RWPE2 (cell line): ENCODE measurements at places on chromosomes 16 and 17.

DNA sequence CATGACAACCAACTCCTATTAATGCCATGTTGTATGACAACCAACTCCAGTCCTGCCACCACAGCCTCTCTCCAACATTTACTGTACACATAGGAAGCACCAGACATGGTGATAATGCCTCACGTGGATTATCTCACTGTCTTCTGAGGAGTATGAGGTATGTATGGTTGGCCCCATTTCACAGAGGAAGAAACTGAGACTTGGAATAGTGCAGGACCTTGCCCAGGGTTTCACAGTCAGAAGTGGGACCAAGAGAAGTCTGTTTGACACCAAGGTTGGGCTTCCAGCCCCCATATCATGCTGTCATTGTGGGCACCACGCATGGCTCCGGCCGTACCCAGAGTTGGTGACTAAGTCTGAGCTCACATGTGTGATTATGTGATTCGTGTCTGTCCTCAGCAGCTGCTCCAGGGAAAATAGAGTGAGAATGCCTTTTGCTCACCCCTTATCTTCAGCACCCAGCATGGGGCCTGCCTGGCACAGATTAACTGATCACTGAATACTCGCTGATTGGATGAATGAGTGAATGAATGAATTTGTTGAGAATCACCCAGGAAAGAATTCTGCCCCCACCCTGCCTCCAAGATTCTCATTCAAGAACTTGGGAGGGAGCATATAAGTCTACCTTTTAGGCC is 204.1 kb upstream of the NLRP1 start:
- H3K27ac ChIP-seq, result no peak overlapping the region
- peaks cover 15% of the 10 kb centered on the region for H3K4me1 ChIP-seq
- no peaks in the 10 kb centered on the region for H3K27me3 ChIP-seq
- no peak overlapping the region for H3K4me3 ChIP-seq
- no peaks in the 10 kb centered on the region for H3K36me3 ChIP-seq

- H3K36me3 ChIP-seq, result peaks cover 75% of the 10 kb centered on the region
- peaks cover 25% of the 10 kb centered on the region for H3K4me1 ChIP-seq
- H3K27me3 ChIP-seq, result no peaks in the 10 kb centered on the region
Measured at GRCh38 chr17:28341516-28341915, 6.0 kb downstream of the TNFAIP1 start.

DNA sequence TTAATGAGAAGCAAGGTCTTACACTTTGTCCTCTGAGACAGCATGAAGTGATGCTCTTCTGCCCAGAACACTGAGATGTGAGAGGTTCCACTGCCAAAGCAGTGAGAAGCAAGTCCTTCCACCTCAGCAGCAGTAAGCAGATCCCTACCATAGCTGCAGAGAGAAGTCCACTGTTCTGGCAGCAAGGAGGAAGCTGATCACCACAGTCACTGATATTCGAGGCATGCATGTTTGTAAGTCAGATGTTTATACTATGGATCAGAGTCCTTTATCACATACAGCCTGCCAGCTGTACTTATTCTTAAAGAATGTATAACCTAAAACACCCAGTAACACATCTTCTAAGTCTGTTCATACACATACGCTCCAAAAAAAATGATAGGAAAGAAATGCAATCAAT is 18.2 kb upstream of the METTL2A start:
- H3K4me3 ChIP-seq, result no peak overlapping the region
- H3K27ac ChIP-seq, result no peak overlapping the region
- no peaks in the 10 kb centered on the region for H3K27me3 ChIP-seq

DNA sequence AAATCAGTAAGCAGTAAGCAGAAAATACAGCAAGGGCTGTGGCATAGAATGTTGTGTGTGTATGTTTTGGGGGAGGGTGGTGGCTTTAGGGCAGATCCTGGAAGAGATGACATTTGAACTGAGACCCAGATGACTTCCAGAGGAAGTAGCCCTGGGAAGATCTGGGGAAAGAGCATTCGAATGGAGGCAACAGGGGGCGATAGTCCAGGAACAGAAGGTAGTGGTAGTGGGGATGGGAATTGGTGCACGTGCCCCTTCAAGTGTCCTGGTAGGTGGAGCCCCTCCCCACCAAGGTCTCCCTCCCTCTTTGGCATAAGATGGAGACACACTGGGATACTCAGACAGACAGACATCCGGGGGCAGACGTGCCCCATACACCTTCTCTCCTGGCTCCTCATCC is 14.1 kb downstream of the ARHGEF15 start:
- no peak overlapping the region for H3K4me3 ChIP-seq
- no peak overlapping the region for H3K27ac ChIP-seq
- no peaks in the 10 kb centered on the region for H3K27me3 ChIP-seq

DNA sequence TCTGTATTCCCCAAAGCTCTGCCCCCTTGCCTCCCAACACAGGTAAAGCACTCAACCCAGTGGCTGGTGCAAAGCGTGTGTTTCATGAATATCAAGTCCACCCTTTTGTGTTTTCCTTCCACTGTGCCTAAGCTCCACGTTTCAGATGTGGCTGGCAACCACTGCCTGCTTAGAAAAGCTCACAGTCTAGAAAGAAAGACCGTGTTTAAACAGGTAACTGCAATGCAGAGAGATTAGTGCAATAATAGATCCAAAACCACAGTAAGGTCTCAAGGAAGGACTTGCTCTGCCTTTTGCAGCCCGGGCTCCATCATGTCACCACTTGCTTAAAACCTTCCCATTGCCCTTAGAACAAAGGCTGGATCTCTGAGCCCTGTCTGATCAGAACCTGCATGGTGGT is 240.2 kb upstream of the C16orf82 start:
- H3K27me3 ChIP-seq, result peaks cover 2% of the 10 kb centered on the region
- H3K36me3 ChIP-seq, result no peaks in the 10 kb centered on the region
- H3K4me1 ChIP-seq, result no peaks in the 10 kb centered on the region
- H3K27ac ChIP-seq, result no peak overlapping the region
- no peak overlapping the region for H3K4me3 ChIP-seq
- no peak for DNase-seq

DNA sequence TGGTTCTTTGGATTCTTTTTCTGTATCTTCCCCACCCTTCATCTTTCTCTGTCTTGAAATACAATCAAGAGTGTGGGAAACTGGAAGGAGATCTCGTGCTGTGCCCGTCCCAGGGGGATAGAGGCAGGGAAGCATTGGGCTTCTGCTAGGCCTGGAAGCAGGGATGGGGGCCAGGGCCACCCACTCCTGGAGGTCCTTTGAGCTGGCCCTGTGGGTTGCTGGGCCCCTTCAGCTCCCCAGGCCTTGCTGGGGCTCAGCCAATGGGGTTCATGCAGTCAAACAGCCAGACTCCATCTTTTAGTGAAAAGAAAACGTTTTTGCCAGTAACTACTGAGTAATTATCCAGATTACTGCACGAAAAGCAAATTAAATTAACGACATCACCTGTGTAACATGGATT is 67.8 kb downstream of the CCDC182 start:
- H3K4me3 ChIP-seq, result no peak overlapping the region
- no peaks in the 10 kb centered on the region for H3K4me1 ChIP-seq
- no peak for DNase-seq
- H3K27me3 ChIP-seq, result no peaks in the 10 kb centered on the region
- H3K36me3 ChIP-seq, result peaks cover 3% of the 10 kb centered on the region; the same call in 1 of the 2 replicates
- no peak overlapping the region for H3K27ac ChIP-seq
